Stimulated activated CD8-positive, alpha-beta memory T cell treated with anti-CD3 and anti-CD28 coated beads, Interleukin-12 subunit alpha, Interleukin-12 subunit beta, amount 100 ng/mL, for 4 hours (primary cell): ENCODE measurements at places on chromosomes 3 and 15.

DNA sequence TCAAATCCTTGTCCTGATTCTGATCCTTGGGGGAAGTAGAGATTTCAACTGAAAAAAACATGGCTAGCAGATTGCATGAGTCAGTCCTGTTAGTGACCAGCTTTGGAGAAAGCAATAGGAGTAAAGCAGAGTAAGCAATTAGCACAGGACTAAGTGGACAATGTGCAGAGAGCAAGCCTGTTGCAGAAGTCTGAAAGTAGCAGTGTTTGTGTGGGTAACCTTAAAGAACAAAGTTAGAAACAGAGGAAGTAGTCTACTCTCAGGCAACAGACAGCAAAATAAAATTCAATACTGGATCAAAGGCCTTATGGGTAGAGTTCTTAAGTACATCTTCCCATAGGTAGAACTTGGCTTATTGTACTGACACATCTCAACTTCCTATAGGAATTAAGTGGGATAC, 916.8 kb downstream of the CADM2 start:
- DNase-seq: no peak

- no peak for DNase-seq
These were observed 643.1 kb downstream of the ZPLD1 start for GRCh38 chr3:103077910-103078309.

GRCh38 chr3:187112934-187113793, 26.1 kb downstream of the RPL39L start:
- DNase-seq: no peak

DNA sequence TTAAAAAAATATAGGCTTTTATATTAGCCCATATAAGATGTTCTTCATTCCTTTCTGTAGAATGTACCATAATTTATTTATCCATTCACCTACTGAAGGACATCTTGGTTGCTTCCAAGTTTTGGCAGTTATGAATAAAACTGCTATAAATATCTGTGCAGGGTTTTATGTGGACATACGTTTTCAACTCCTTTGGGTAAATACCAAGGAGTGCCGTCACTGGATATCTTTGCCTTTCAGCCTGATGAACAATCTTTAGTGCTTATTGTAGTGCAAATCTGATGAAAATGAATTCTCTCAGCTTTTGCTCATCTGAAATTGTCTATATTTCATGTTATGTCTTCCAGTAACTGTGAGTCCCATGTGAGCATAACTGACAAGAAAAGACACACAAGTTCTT, 26.6 kb upstream of the BLM start:
- no peak for DNase-seq

- no peak for DNase-seq
These were observed 83.1 kb downstream of the CPN2 start for GRCh38 chr3:194267744-194268653.

DNA sequence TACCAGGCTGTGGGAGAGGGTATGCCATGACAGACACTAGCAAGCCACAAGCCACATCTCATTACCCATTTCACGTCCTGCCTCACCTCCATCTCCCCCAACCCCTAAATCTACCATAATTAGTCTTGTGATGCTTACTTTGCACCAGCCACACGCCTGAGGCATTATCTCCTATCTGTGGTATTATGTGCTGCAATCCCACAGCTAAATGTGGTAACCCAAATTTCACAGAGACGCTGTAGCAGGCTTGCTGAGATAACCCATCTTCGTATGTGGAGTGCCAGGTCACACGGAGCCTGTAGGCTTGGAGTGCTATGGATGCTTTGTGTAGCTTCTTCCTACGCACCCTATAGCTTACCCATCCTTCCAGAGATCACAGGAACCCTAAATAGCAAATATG, 256.7 kb upstream of the KCNH8 start:
- no peak for DNase-seq

DNA sequence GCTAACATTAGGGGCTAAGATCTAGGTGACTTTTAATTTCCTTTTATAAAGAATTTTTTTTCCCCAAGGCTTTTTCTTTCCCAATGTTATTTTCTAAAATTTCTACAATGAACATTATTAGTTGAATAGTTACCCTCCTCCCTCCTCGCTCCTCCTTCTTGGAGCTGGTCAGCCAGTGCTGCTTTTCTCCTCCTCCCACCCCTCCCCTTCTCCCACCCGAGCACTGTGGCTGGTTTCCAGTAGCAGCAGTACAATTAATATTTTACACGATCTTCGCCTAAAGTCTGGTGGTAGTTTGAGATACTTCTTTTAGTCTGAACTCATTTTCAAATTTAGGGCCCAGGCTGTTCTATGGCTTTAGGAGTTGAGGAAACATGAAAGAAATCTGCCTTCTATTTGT, 41.6 kb downstream of the EEFSEC start:
- DNase-seq: no peak

GRCh38 chr15:59558851-59559250, 52.7 kb upstream of the GCNT3 start:
- DNase-seq: no peak

DNA sequence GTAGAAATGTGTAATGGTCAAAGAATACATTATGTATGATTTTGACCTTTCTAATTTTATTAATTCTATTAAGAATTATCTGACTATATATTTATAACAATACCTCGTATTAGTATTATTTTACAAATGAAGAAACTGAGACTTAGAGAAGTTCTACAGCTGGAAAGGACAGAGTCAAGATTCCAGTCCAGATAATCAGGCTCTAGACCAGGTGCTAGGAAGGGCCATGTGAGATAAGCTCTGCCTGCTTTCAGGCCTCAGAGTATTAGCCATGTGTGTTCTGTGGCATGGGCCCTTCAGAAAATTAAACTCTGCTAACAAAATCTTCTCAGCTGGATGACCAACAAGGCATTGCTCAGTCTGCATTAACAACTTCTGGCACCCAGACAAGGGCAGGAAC, 87.5 kb downstream of the CD200R1L start:
- DNase-seq: no peak

DNA sequence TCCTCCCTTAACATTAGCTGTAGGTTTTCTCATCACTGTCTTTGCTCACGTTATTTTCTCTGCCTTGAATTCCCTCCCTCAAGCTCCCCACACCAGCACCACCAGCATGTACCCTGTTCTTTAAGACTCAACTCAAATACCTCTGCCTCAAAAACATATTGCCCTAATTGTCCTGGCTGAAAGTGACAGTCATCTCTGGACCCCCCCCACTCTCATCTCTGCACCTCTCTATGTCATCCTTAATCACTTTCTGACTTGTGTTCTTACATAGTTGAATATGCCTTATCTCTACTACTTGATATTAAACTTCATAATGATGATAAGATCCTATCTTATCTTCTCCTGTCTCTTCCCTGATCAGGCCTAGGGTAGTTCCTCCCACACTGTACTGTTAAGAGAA, 345.2 kb upstream of the TPRG1 start:
- no peak for DNase-seq

DNA sequence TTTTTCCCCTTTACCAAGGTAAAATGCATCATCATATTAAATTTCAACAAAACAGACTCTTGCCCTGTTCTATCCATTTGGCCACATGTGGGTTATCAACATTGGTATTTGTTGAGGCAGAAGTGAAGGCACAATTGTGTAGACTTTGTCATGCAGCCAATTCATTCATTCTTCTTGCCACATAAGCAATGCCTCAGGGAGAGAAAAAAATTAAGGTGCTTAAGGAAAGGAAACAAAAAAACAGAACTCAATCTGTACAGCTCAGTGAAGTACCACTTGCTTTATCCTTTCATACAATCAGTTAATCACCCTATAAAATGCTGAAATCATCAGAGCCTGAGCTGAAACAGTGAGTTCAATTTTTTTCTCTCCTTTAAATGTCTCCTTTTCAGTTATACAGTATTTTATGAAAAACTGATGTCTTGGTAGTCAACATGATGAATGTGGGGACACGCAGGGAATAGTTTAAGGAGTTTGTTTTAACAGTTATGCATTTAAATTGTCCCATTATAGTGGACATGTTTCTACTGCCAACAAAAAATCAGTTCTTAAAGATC, 588.9 kb downstream of the MFSD1 start:
- DNase-seq: no peak

- no peak for DNase-seq
These were observed 35.7 kb upstream of the ACTL6A start for GRCh38 chr3:179526989-179527391.

GRCh38 chr3:124780356-124780755, 50.1 kb downstream of the UMPS start:
- no peak for DNase-seq

- DNase-seq: no peak
These were observed 544 bp upstream of the TIMMDC1 start for GRCh38 chr3:119497820-119498185.
